ENCODE measurements at places on chromosomes 1 and 21.

DNA sequence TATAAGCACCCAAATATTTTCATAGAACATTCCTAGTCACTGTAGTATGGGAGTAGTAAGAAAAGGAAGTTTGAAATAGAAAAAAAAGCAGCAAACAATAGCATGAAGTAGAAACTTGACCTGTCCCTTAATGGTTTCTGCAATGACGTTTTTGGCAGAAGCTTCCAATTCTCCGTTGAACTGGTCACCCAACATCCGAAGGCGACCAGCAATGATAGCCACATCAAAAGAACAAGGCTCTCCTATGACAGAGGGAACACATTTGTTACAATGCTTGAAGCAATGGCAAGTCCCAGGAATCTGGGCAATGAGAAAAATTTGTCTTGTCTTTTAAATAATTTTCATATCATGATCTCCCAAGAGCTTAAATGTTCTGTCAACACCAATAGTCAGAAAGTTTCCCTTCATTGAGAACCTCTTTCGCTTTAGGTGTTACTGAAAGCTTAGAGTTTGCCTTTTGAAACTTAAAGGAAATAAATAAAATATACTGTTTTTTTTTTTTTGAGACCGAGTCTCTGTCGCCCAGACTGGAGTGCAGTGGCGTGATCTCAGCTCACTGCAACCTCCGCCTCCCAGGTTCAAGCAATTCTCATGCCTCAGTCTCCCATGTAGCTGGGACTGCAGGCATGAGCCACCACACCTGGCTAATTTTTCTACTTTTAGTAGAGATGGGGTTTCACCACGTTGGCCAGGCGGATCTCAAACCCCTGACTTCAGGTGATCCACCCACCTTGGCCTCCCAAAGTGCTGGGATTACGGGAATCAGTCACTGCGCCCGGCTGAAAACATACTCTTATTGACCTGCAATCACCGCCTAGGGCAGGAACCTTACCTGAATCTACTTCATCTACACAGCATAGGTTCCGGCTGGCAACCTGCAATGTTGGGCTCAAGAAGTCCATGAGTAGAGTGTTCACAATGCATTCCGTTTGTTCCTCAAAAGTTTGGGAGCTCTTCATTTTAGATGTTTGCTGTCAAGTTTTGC, 672 bp downstream of the BCL2L15 start:
- no peak for DNase-seq

- peak; percentile 10 for DNase-seq
Measured at GRCh38 chr1:231611851-231612250, 14.7 kb upstream of the DISC1 start.

- DNase-seq = no peak
Measured at GRCh38 chr1:100941098-100941527, 45.2 kb downstream of the SLC30A7 start.

DNA sequence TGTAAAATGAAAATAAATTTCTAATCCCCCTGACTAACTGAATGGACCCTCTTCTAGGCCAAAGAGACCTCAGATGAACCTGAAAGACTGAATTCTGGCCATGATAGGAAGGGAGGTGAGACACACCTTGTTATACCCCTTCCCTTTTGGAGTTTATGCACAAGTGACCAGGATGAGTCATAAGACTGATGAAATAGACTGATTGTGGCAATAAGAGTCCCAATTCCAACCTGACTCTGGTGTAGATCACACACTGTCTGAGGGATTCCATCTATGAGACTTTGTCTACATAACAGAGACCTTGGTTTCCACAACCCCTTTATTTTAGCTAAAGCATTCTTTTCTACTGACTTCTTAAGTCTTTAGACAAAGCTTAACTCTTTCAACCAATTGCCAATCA, 13.5 kb upstream of the OR2G2 start:
- no peak for DNase-seq

DNA sequence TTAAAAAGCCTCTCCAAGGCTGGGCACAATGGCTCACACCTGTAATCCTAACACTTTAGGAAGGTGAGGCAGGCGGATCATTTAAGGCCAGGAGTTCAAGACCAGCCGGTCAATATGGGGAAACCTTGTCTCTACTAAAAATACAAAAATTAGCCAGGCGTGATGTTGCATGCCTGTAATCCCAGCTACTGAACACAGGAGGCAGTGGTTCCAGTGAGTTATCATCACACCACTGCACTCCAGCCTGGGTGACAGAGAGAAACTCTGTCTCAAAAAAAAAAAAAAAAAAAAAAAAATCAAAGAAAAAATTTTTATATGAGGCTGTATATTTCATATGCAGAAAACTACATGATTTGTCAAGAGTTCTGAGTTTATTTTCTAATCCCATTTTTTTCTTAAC, 1107.1 kb upstream of the TMPRSS15 start:
- DNase-seq = no peak

GRCh38 chr21:45152265-45152746, 77.9 kb downstream of the ADARB1 start:
- peak; percentile 73 for DNase-seq

DNA sequence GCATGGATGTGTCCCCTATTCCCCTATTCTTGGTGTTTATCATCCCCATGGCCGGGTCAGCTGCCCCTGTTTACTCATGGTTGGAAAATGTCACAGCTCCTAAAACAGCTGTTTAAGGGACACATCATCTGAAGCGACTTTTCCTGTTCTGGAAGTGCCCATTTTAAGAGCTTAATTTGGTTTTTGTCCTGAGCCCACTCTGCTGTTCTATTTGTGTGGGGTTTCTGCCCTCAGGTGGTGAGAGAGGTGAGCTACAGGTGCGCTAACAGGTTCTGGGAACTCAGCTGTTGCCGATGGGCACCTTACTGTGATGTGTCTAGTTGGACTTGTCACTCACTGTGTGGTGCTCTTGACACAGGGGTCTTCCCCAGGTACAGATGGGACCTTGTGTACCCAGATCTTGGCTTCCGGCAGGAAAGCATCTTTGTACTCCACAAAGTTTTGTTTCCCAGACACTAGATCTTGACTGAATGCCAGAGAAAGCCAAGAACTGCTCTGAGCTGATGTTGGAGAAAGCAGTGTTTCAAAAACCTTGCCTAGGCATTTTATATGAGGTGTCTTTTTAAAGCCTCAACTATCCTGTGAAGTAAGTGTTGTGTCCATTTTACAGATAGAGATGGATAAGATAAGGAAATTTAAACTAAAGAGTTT, 59.0 kb upstream of the CD1D start:
- peak; percentile 12 for DNase-seq

GRCh38 chr21:41366522-41367151, 4.8 kb downstream of the MX2 start:
- DNase-seq = peak; percentile 26

- peak; percentile 28 for DNase-seq
Measured at GRCh38 chr1:174976436-174977108, 23.2 kb upstream of the CACYBP start.

DNA sequence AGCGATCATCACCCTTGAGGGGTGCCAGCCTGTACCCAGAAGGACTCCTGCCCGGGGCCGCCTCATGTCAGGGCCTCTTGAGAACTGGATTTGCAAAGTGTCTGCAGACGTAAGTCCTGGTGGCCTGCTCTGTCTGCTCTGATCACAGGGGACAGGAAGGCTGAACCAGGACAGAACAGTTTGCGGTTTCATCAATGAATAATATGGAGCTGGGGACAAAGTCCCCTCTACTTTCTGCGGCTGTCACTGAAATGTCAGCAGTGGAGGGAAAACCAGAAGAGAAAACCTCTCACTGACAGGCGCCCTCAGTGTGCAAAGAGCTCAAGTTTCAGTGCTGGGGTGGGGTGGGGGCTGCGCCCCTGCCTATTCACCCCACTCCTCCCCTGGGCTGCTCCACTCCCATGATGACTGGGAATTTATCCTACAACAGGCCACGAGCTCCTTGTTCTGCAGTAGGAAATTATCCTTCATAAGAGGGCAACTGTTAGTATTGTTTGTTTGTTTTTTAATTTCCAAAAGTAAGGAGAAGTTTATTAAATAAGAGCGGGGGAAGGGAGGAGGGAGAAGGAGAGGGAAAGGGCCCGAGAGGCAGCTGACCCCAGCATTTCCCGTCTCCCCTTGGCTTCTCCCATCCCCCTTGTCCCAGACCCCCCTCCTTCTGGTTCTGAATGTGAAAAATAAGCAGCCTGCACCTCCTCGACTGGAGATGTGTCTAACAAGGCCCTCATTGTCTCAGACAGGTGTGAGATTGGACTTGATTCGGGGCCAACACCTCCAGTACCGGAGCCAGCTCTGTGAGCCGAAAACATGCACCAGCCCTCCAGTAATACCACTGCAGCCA, 149.2 kb downstream of the CLIC6 start:
- no peak for DNase-seq

GRCh38 chr1:159804924-159805323, 2.8 kb downstream of the FCRL6 start:
- DNase-seq = no peak

- peak; percentile 45 for DNase-seq
Measured at GRCh38 chr21:37463083-37463801, 96.7 kb downstream of the DYRK1A start.

- no peak for DNase-seq
Measured at GRCh38 chr1:72763481-72763880, 481.1 kb upstream of the NEGR1 start.

DNA sequence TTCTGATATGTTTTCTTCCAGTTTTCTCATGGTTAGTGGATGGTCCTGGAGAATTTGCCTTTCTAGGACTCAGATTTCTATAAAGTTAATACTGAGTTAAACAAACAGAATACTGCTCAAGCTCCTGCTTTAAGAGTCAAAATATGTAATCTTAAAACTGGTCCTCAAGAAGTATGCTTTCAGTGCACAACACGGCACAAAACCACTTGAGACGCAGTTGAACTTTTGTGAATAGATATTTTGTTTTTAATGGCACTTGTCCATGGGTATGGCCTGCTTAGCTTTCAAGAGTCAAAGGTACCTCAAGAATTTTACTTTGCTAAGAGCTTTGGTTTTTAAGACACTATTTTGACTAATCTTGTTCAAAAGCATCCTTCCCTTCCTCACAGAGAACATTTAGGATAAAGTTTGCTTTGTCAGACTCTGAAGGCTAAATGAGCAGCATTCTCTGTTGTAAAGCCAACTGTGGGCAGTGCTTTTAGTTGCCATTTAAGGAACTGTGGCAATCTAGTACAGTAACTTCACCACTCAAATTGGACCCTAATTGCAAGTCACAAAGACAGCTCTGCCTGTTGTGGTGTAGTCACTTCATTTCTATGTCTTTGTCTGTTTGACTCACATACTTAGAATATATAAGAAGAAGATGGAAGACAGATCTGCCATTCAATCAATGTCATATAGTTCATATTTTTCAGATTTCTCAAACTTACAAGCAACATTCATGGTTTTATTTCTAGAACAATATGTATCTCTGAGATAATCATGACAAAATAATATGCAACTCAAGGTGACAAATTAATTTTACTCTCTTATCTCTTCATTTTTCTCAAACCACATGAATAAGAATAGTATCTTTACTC, 28.8 kb downstream of the SAMD13 start:
- no peak for DNase-seq

GRCh38 chr1:173489149-173489600, 12.0 kb downstream of the PRDX6 start:
- no peak for DNase-seq
